CD4-positive, alpha-beta T cell treated with Interferon gamma for 1 hour (primary cell): ENCODE measurements at places on chromosomes 6 and 20.

GRCh38 chr6:53925891-53926290 lies 131.1 kb downstream of the LRRC1 start:
- no peak for DNase-seq

DNA sequence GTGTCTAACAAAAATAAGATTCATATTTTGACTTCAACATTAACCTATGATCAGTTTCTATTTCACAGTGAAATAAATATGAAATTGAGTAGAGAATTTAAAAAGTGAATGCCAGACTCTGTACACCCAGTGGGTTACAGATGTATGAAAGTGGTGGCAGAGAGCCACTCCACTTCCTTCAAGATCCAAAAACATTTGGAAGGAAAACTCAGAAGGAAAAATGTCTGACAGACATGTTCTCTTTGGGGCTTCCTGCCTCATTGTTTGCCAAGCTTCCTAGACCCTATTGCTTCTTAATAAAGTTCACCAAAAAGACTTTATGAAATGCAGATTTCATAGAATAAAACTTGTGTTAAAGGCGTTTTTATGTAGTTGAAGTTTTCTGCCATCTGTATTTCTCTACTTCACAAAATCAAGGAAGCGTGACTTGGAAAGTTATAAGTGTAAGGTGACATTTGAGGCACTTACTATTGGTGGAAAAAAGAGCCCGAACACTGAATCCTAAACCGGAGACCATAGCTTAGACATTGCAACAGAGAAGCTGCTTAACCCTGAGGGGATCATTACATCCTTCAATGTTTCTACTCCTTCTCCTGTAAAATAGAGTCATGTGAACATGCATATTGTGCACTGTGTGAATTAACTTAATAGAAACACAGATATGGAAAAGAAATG lies 12.8 kb downstream of the HMGCLL1 start:
- no peak for DNase-seq

DNA sequence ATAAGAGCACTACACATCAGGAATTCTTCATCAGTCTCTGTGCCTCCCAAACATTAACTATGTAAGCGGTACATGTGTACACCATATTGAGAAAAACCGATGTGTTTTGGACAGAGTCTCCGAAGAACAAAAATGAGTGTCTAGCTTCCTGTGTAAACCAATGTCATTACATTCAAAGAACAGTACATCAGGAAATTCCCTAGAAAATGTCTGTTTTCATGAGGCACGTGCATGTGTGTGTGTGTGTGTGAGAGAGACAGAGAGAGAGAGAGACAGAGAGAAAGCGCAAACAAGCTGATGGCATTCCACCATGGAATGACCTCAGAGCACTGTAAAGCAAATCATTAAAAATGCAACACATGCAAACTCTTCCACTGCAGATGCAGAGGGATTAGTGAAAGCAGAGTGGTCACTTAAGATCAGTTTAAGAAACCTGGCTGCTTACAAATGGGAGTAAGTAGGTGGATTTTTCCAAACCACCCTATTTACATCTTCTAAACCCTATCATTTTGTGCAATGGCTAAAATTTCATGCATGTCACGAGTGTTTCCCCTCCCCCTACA lies 133.9 kb downstream of the HIVEP2 start:
- DNase-seq: no peak

GRCh38 chr6:163738725-163739407 lies 324.3 kb downstream of the QKI start:
- DNase-seq: no peak

GRCh38 chr6:3232017-3232945 lies 4.8 kb upstream of the TUBB2B start:
- DNase-seq: no peak

DNA sequence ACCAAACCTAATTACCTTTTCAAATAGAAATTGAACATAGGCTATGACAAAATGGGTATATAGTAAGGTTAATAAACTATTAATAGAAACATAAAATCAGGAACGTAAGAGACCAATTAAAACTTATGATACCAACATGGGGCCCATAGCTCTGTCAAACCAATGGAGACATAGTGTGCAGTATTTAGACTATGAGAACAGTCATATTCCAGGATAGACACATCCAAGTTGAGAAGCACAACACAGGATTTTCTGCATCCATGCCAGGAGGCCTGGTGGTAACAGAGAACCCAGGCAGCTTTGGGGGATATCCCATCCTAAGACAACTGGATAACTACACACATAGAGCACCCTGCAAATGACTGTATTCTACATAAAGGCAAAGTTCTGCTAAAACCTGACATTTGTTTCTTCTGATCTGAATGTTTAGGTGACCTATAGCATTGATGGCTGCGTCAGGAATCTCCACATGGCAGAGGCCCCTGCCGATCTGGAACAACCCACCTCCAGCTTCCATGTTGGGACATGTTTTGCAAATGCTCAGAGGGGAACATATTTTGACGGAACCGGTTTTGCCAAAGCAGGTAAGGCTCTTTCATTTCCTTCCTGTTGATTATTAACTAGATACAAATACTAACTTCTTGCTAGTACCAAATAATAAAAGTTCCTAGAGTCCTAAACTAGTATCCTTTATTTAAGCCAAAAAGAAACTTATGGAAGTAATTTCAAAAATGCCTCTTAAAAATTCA lies 202.7 kb downstream of the ARHGAP18 start:
- no peak for DNase-seq

DNA sequence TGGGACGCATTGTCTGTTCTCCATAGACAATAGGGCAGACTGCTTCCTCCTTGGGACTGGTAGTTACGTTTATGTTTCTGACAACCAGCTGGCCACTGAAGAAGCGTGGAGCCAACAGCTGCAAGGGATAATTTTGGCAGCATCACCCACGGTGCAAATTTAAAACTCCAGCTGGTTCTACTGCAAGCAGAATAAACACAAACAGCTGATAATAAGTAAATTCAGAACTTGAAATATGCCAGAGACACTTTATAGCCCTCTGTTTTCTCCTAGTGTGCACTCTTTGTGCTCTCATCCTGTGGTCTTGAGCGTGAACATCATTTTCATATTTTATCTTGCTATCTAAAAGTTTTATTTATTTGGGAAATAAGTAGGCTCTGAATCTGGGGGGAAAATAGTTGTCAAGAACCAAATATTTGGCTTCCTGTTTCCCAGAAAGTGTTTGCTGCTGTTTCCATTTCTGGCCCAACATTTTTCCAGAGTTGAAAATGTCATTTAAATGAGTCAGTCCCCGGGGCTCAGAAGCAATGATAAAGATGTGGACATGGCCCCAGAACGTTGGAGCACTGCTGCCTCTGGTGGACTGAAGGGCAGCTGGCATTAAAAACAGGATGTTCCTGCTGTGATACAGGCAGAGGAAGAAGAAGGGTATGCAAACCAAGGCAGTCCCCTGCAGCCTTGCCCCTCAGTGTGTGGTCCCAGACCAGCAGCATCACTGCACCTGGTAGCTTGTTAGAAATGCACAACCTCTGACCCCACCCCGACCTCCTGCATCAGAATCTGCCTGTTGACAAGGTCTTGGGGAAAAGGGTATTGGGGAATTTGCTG lies 12.5 kb upstream of the THBD start:
- no peak for DNase-seq

GRCh38 chr6:142367501-142368018 lies 65.8 kb downstream of the ADGRG6 start:
- DNase-seq: no peak

GRCh38 chr20:59453759-59454560 lies 150.4 kb upstream of the PHACTR3 start:
- DNase-seq: no peak

- peak; percentile 48 for DNase-seq
Measured at GRCh38 chr6:137309078-137309762, 90.0 kb upstream of the IFNGR1 start.

DNA sequence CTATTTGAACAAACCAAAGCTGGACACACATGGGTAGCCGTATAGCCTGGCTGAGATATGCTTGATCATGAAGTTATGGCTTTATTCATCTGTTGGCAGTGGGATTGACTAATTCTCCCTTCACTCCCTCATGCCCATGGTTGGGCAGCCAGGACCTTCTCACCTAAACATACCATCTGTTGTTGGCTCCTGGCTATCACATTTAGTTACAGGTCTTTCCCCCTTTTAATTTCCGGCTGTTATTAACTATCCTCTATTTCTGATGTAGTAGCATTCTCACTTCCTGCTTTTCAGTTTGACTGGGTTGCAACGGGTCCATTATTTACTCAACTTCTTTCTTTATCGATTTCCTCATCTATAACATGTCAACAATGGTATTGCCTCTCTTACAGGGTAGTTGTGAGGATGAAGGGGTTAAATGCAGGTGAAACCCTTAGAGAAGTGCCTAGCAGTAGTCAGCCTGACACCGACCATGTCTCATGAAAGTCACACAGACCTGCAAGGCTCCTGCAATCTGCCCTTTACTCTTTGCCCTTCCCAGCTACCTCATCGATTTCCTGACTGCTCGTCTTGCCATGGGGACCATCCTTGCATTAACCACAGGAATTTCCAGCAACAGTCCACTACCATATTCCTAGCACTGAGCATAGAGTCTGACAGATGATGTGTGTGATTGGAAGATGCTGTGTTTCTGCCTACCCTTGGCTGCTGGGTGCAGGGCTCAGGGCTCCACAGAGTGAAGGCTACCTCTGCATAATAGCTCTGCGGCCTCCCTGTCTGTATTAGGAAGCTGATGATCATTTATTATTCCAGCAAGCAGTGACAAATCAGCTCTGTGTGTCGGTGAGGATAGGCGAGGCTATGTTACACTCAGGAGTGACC lies 42.2 kb downstream of the PPP1R14C start:
- no peak for DNase-seq

DNA sequence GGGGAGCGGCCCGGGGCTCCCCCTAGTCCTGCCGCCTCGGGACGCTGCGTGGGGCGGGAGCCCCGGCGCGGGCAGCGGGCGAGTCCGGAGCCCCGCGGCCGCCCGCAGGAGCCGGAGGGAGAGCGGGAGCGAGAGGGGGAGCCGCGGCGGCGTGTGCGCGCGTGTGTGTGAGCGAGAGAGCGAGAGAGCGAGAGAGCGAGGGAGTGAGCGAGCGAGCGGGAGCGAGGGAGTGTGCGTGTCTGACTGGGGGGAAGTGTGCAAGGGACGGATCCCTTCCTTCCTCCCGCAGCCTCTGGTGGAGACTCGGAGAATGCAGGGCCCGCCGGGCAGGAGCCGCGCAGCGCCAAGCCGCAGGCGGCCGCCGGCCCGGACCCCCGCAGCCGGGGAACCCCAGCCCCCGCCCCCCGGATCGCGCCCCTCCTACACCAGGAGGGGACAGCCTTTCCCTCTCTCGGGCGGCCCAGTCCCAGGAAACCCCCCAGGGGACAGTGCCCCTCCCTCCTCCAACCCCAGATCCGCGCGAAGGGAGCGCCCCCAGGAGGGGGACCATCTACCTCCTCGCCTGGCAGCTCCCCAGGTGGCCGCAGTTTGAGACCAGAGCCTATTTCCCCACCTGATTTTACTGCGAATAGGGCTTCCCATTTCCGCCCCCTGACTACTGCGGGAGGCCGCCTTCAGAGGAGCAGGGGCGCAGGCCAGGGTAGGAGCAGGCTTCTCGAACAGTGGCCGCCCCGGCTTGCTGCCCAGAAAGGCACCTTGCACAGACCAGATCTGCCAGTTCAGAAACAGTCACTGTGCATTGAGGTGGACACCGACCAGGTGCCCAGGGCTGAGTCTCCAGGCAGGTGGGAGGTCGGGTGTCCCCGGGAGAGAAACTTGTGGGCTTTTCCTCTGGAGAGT lies at the start of gene CDH22:
CDH22 (minus strand) TSS at position 241 of the 900 bp plus-strand sequence. CDS start 57,204 bp downstream, outside the sequence.
- peak; percentile 29 for DNase-seq

DNA sequence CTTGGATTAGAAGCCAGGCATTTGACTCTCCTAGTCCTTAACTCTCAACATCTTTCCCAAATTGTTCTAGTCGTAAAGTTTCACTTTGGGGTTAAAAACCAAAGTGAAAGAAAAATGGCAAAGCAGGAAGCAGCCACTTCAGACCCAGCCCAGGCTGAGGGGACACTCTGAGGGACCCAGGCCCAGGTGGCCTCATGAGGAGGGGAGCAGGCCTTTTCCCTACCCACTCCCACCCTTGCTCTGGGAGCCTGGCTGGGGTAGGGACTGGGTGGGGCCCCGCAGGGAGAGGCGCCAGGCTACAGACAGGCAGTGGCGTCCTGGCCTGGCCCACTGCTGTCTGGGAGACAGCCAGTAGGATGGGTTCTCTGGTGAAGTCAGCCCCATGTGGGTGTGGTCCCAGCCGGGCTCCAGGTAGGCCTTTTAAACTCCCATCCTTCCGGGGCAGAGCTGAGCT lies 68.7 kb upstream of the MYL9 start:
- DNase-seq: no peak

- DNase-seq: no peak
Measured at GRCh38 chr6:24113891-24114290, 12.1 kb upstream of the NRSN1 start.

GRCh38 chr6:137881522-137881886 lies 14.4 kb downstream of the TNFAIP3 start:
- peak; percentile 38 for DNase-seq
